ENCODE measurements at places on chromosomes 13 and 19.

DNA sequence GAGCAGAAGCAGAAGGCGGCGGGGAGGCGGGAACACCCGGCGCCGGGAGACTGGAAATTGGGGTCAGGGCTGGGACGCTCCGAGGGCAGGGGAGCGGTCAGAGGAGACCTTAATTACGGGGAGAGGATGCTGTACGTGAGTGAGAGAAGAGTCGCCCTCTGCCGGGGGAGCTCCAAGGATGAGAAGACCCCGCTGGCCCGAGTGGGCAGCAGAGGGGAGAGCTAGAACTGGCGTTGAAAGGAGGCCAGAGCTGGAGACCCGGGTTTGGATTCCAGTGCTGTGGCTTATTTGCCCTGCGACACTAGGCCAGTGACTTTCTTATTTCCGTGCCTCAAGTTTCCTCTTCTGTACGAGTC, 536 bp downstream of the FAM32A start:
- no peak for DNase-seq

- DNase-seq = peak; percentile 40
Measured at GRCh38 chr19:10290357-10290875, 664 bp downstream of the ICAM5 start.

- no peak for DNase-seq
Measured at GRCh38 chr13:95784161-95784899, 107.4 kb downstream of the DNAJC3 start.

DNA sequence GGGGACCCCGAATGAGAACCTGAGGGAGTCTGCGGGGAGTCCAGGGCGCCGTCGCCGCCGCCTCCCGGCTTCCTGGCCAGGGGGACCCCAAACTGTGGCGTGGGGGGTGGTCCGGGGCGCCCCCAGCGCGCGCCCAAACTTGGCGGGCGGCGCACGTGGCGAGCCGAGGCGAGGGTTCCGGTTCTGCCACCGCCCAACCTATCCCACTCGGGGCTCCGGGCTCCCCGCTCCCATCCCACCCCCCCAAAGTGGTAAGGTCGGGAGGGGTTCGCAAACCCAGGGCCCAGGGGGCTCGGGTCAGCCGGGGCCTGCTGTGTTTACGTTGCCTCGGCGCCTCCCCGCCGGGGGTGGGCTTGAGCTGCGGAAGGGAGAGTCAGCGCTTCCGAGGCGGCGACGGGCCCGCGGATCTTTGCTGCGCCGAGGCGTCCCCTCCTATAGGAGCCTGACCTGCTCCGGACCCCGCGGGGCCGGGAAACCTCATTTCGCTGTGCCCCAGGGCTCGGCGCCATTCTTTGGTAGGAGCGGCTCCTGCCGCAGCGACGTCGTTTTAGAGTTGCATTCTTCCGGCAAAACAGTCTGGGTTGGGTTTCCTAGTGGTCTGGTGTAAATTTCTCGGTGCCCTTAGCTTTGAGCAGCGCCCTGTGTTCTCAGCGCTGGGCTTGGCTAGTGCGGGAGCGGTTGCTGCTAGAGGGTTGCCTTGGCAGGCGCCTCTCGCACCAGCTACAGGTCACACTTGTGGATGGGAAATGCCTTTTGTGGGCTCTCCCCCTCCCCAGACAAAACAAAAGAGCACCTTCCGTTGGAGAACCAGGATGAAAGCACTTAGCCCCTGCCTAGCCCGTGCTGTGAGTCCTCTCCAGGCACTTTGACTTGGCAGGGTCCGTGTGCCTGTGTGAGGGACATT, 1.2 kb downstream of the DAZAP1 start:
- DNase-seq = peak; percentile 68

- no peak for DNase-seq
Measured at GRCh38 chr13:30409886-30410704, 12.2 kb upstream of the UBE2L5 start.

DNA sequence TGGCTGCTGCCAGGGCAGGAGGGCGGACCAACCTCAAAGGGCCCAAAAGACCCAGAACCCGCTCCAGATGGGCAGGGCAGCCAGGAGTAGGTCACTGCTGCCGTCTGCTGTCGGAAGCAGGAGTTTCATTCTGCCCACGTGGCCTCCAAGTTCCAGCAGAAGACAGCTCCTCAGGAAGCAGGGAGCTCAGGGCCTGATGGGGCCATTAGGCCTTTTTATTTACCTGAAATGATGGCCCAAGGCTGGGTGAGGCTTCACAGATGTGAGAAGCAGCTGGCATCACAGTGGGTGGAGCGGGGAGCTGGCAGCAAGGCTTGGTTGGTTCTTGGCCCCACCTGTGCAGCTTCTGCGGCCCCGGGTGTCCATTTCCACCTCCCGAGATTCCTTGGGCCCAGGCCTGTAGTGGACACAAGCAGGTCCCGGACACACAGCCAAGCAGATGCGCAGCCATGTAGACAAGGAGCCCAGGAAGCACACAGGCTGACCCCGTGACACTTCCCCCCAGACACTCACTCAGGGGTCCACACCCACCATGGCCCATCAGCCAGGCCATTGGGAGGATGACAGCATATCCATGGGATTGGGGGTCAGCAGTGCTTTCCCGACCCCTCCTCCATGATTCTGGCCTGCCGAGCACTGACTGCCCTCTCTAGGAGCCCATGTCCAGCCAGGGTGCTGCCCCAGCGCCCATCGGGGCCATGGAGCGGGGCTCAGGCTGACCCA, 26.4 kb downstream of the C13orf46 start:
- DNase-seq = no peak

DNA sequence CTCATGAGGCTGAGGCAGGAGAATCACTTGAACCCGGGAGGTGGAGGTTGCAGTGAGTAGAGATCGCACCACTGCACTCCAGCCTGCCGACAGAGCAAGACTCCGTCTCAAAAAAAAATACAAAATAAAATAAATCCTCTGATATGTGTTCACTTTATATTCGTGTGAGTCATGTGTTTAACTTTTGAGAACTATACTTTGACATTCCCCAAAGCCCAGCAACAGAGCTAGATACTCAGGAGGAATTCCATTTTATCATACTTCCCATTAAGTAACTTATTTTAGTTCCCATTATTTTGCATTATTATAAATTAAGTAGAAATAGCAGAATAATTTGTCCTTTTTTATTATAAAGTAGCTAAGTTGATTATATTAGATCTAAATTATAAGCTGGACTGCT, 3.3 kb upstream of the CHAMP1 start:
- no peak for DNase-seq

DNA sequence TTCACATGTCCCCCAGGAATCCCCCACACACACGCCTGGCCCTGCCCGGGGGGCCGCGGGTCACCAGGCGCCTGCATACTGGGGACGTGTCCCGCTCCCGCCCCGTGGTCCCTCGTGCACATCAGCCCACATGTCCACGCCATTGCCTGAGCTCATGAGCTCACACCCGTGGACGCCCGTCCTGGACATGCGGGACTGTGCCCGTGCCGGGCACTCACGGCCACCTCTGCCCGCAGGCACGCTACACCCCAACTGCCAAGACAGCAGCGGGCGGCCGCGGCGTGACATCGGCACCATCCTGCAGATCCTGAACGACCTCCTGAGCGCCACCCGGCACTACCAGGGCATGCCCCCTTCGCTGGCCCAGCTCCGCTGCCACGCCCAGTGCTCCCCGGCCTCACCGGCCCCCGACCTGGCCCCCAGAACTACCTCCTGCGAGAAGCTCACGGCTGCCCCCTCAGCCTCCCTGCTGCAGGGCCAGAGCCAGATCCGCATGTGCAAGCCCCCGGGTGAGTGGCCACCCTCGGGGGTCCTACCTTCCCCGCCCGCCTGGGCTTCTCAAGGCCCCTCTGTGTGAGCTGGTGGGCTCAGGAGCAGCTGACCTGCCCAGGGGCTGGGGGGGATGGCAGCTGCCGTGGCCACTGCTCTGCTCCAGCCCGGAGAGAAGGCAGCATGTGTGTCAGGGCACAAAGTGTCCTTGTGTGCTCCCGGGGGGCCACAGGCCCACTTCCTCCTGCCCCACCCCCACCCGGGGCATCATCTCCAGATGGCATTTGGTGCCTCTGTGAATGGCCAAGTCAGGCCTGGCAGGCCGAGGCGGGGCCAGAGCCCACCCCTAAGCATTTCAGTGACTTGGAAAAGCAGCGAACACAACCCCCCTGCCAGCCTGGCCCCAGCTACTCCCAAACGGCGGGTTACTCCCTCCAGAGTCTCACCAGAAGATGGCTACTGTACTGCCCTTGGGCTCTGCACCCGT, 7.1 kb downstream of the MIDN start:
- no peak for DNase-seq
